ENCODE measurements at places on chromosomes 12 and 14. TPM values are rescaled to one million over a fixed set of nuclear protein-coding genes. Genes with fewer than 3 reads are reported as not detected.

DNA sequence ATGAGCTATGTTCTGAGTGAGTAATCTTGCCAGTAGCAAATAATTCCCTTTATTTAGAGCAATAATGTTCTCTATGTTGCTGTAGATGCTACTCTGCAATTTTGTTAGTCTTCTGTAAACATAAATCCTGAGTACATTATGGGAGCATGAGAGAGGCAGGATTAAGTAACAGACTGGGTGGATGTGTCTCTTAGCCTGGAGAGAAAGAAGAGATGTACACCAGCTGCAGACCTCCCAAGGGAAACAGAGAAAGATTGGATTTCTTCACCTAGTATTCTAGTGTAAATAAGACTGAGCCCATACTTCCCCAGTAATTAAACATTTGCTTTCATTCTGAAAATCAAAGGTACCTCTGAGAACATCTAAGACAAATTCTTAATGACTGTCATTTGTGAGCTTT, 564.0 kb downstream of the TRHDE start:
- no peak for DNase-seq

DNA sequence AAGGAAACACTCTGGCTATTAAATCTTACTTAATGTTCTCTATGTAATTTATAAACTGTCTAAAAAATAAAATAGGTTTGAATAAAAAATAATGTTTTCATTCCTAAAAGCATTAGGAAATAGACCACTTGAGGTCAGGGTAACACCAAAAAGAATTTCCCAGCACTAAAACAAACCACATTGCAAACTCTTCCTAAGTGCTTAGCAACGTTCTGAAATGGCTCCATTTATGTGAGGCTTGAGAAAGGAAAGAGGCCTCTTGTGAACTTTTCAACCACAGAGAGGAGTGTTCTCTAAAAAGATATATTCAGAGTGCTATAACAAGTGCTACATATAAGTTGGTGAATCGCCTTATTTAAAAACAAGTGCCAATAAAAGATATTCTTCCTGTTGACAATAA, 42.7 kb downstream of the ALX1 start:
- no peak for DNase-seq

GRCh38 chr14:61330511-61330910, 9.1 kb downstream of the PRKCH start:
- DNase-seq, result no peak

- no peak for DNase-seq
Measured at GRCh38 chr12:132858718-132859266, 28.6 kb downstream of the CHFR start.

GRCh38 chr12:22653075-22653474, 28.1 kb downstream of the ETNK1 start:
- DNase-seq, result no peak

- DNase-seq, result peak; percentile 52
Measured at GRCh38 chr14:70640938-70641547, 673 bp upstream of the TTC9 start.

GRCh38 chr12:110307372-110307771, 26.3 kb downstream of the ATP2A2 start:
- DNase-seq, result no peak

DNA sequence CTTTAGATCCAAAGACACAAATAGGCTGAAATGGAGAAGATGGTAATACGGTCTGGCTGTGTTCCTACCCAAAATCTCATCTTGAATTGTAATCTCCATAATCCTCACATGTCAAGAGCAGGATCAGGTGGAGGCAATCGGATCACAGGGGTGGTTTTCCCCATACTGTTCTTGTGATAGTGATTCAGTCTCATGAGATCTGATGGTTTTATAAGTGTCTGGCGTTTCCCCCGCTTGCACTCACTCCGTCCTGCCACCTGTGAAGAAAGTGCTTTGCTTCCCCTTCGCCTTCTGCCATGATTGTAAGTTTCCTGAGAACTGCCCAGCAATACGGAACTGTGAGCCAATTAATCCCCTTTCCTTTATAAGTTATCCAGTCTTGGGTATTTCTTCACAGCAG, 1795.5 kb upstream of the FLRT2 start:
- DNase-seq, result no peak

DNA sequence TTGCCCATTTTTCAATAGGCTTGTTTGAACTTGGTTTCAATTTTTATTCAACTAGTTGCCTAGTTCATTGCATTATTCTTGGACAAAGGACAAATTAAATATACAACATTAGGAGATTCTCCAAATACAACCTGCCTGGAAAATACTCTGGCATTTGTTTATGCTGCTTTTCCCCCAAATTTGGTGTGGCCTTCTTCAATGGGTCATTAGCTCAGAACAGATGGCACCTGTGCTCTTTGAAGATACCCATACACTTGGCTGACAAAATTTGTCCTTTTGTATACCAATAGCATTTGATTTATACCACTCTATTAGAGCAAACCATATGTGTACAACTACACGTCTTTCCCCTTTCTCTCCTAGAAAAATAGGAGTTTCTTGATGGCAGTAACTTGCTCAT, 35.7 kb downstream of the WBP11 start:
- no peak for DNase-seq

DNA sequence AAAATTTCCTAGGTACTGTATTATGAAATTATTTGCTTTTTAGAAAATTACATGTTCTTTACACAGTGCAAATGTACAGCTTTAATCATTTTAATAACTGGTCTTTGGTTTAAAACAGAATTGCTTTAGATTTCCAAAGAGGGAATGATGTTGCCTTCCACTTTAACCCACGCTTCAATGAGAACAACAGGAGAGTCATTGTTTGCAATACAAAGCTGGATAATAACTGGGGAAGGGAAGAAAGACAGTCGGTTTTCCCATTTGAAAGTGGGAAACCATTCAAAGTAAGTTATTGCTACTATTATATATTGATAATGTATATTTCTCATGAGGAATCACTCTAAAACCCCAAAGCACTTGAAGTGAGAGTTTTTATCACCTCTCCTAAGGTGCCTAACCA, 13.4 kb downstream of the LGALS3 start:
- DNase-seq, result no peak

DNA sequence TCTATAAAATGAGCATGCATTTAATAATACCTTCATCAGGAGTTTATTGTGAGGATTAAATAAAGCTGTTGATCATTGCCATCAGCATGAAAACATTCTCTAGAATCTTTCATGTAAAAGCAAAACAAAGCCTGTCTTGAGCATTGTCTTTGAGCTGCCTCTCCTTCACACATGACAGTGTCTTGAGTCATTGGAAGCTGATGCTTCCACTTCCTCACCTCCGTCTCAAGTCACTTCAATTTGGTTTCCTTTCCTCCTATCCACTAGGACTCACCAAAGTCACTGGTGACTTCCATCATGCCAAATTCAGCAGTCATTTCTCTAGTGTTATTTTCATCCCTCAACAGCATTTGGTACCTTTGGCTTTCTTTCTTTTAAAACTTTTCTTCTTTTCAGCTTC, 31.6 kb upstream of the MYBPC1 start:
- no peak for DNase-seq

DNA sequence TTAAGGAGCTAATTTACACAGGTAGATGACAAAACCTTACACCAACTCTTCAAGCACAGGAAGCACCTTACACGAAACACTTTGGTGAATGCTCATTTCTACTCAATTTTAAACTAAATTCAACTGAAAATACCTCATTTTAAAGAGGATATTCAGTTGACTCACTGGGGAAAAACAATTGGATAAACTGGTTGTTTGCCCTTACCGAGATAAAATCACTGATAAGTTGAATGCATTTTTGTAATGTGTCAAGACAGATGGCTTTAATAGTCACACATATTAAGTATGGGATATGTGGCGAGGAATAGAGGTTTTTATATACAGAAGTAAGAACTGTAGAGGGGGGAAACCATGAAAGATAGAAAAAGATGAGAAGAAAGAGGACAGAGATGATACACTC, 105.4 kb downstream of the HMGA2 start:
- DNase-seq, result no peak

GRCh38 chr14:55097881-55098560, 31.0 kb upstream of the LGALS3 start:
- peak; percentile 36 for DNase-seq

GRCh38 chr12:50640321-50640939, 123.5 kb upstream of the ATF1 start:
- DNase-seq, result no peak

GRCh38 chr12:130792821-130793553, 46.1 kb downstream of the STX2 start:
- no peak for DNase-seq

DNA sequence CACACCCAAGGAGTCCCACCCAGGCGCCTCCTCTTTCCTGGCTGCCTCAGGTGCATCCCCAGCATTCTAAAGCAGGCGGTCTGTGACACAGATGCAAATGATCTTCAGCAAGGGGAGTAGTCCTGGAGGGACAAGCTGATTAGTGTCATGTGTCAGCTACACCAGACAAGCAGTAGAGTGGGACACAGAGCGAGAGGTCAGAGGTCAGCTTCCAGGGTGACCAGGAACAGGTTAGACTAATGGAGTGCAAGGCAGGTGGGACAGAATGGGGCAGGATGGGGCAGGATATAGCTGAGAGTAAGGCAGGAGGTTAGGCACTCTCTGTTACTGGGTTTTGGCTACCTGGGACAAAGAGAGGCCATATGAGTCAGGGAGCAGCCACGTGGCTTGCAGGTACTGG, 534.0 kb downstream of the FUT8 start:
- DNase-seq, result no peak

GRCh38 chr12:70045514-70045913, 197.7 kb upstream of the CNOT2 start:
- no peak for DNase-seq

DNA sequence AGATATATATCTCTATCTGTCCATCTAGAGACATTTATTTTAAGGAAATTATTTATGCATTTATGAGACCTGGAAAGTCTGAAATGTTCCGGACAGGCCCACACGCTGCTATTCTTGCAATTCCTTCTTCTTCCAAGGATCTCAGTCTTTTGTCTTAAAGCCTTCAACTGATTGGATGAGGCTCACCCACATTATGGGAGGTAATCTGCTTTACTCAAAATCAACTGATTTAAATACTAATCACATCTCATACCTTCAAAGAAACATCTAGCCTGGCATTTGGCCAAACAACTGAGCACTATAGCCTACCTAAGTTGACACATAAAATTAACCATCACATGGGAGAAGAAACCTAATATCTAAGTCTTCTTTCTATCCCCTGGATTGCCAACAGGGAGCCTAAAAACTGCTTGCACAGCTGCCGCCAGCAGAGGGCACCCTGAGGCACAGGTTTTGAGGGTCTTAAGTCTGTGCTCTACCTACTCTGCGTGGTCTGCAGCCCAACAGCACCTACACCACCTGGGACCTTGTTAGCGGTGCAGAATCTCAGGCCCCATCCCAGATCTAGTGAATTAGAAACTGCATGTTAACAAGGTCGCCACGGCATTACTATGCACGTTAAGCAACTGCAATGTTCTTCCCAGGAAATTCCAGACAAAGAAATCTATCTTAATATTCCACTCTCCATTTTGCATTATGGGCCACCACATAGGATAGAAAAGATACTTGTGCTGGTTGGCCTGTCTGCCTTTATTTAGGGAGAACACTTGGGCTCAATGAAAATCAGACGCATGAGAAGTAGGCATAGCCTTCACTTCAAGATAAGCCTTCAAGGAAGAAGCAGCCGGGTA, 249.7 kb downstream of the FOXG1 start:
- peak; percentile 13 for DNase-seq

GRCh38 chr12:9960590-9960989, 10.6 kb upstream of the CLEC12A start:
- DNase-seq, result no peak

DNA sequence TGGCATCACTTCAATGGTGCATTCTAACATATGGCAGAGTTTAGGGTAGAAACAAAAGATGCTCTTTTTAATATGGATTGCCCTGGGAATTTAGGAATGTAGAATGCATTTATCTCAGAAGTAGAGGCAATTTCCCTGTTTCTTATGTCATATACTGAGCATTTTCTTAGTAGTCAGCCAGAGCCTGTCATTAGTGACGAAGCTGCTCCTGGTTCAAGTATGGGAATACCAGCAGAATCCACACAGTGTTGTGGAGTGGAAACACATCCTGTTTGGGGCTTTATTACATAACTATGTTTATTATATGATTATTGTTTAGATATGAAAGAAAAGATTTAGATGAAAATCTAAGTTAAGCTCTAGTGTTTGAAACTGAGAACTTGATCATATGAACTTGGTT, 12.2 kb downstream of the CIPC start:
- DNase-seq, result no peak

DNA sequence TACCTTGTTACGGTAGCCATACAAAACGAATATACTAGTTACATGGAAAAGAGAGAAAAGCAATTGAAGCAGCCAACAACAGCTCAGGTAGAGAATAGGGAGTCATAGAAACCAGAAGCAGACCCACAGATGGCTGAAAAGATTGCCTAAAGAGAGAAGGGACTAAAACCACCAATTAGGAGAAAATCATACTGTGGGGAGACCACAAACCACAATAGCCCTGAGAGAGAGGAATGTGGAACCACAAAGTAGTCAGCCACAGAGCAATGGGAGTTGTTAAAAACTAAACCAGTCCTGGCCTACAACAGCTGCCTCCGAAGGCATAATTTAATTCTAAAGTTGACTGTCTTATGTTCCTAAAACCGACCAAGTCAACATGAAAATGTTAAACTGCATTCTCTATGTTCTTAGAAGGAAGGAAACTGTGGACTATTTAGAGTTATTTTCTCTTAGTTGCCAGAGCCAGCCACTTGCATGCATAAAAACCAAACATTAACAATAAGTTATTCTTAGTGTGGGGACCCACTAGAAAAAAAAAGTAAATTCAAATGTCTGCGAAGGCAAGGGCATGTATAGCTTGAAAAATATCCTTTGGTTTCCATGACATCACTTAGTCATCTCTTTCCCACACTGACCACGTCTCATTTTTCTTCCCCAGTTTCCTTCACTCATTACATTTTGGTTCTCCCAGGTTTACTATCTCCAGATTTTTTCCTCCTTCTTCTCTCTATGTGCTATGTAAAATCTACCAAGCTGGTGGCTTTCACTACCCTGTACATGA, 398.1 kb downstream of the NOVA1 start:
- peak; percentile 71 for DNase-seq

- DNase-seq, result no peak
Measured at GRCh38 chr12:57552306-57552651, 2.4 kb downstream of the KIF5A start.

The ENDOU gene
- total RNA-seq, result not detected

The KRT83 gene
- not detected for total RNA-seq

The RD3L gene
- total RNA-seq, result not detected

The KRT77 gene
- total RNA-seq, result not detected

The RPS6KA5 gene
- 1.7 TPM for total RNA-seq

The RASAL1 gene
- total RNA-seq, result not detected

The ACVR1B gene
- 2.1 TPM for total RNA-seq

The TMEM63C gene
- total RNA-seq, result not detected
